Fibroblast of skin of right quadriceps (primary cell): ENCODE measurements at places on chromosomes 13 and 19.
A peak's percentile ranks its signal among the peaks of the same experiment; 100 is the strongest.

GRCh38 chr19:46904114-46905060 is 43.6 kb downstream of the ARHGAP35 start:
- peak; percentile 90 for DNase-seq

- no peak for DNase-seq
These were observed 34.1 kb downstream of the CRTC1 start for GRCh38 chr19:18717601-18718000.

DNA sequence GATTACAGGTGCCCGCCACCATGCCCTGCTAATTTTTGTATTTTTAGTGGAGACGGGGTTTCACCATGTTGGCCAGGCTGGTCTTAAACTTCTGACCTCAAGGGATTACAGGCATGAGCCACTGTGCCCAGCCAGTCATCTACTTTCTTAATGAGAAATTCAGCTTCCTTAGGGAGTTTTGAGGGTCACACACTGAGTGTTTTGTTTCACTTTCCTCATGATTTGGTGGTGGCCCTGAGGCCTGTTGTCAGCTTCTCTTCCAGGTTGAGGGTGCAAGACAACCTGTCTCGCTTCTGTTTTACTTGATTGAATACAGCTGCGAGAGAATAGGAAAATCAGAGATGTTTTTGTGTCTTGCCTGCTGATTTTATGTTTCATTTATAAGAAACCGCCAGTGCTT is 9.9 kb downstream of the FRY start:
- DNase-seq, result no peak

DNA sequence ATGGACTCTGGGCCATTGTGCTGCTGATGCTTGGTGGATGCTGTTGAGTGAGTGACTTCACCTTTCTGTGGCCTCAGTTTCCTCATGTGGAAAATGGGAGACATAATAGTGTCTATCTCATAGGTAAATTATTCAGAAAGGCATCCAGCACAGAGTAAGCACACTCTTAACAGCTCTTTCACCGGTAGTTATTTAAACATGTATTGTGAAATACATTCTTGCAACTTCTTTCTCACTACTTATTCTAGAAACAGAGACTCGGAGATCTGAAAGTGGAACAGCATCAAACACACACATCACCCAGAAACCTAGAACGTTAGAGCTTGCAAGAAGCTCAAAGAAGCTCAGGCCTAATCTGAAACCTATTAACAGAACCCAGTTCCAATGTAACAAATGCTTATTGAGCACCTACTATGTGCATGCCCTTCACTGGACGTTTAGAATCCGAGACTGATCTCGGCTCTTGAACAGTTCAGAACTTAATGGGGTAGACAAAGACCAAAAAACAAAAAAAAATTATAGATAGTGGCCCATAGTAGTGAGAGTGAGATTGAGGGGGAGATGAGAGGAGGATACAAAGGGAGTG is 4.1 kb downstream of the ZSWIM9 start:
- DNase-seq, result no peak

- DNase-seq, result no peak
These were observed 86.7 kb upstream of the TNFSF11 start for GRCh38 chr13:42487221-42487620.

DNA sequence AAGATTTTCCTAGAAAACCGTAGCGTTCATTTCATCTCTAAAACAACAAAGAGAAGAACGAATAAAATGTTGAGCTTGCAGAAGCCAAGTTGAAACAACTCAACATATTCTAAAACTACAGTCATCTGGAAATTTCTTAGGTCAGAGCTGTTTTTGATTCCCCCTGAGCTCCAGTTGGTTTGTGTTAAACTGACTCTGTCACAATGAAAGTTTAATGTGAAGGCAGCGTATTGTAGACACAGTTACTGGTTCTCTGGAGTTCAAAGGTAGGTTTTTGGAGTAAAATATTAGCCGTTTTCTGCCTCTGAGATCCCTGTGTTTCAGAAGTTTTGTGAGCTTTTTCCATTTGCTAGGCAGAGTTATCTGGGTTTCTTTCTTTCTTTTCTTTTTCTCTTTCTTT is 2.2 kb downstream of the ARHGEF7 start:
- DNase-seq, result peak; percentile 15

GRCh38 chr19:6800991-6801484 is 28.5 kb downstream of the VAV1 start:
- peak; percentile 41 for DNase-seq

- peak; percentile 78 for DNase-seq
These were observed 140.2 kb downstream of the ZNF536 start for GRCh38 chr19:30512176-30513081.

GRCh38 chr19:53157626-53158025 is 1.2 kb downstream of the ZNF347 start:
- no peak for DNase-seq

DNA sequence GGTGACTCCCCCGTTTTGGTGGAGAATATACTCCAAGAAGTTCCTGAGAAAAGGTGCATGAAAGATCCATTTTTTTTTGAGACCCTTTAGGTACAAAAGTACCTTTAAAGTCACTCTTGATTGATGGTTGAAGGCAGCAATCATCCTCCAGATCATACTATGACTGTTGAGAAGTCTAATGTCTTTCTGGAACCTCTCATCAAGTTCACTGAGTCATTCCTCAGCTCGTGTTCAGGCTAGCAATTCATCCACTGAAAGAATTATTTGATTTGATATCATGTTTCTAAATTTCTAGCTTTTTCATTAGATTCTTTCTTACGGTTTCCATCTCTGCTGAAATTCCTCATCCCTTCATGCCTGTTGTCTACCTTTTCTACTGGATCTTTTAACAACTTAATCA is 65.1 kb upstream of the GJB6 start:
- no peak for DNase-seq

DNA sequence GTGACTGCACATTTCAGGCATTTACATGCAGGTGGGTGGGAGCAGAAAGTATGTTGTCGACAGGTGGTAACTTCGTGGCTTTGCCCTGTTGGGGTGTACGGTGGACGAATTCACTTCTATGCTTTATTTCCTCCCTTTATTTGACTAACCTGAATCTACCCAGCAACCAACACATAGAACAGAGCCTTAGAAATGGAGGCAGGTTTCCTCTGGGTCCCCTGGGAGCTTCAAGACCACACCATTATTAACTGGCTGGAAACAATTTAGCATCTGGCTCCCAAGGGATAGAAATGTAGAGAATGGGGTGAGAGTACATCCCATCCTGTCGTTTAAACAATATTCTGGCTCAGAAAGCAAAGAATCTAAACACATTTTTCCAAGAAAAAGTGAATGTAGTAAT is 244.4 kb downstream of the DLEU7 start:
- no peak for DNase-seq

- DNase-seq, result no peak
These were observed 1.4 kb upstream of the NTF4 start for GRCh38 chr19:49065905-49066512.

- DNase-seq, result no peak
These were observed 12.4 kb upstream of the GRWD1 start for GRCh38 chr19:48433337-48433736.

DNA sequence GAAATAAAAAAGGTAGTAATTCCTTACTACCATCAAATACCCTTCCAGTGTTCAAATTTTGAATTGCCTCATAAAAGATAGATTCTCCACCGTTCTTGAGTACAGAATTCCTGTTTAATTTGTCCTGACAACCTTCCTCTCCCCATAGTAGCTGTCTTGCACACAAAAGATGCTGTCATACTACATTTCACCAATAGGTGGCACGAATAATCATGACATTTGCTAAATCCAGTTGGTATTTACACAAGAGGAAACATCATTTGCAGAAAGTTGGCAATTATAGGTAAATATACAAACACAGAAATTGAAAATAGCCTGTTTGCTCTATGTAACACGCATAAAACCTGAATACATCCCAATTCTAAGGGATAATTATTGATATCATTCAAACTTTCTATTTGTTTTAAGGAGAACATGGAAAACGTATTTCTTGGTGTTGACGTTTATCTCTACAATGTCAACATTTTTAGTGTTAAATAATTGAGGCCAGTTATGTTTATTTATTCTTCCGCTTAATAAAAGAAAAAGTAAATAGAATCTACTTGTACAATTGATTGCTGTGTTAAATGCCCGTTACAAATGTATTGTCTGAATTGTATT is 58.3 kb upstream of the CLDN10 start:
- DNase-seq, result peak; percentile 45

DNA sequence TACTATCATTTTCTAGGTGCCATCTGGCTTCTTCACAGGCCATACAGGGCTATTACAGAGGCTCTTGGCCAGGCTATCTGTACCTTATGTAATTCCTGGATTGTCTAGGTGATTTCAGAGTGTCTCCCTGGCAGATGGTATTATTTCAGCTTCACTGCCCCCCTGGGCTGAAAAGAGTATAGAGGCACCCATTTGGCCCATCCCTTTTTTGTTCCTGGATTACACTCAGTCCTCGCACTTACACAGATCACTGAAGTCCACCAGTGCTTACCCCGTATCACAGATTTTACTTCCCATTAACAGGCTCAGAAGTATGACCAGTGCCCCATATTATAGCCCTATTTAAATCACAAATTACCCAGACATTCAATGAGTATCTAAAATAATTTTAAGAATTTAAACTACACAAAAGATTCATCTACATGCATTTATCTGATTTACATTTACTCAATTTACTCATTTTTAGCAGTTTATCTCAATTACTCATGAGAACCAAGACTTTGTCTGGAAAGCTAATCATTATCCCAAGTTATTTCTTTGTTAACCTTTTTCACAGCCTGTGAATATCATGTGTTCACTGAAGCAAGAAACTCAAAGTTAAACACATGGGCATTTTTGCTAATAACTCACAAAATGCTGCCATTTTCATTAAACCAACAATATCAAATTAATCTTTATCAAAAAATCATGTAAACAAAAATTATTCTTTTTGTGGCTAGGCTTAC is 121.0 kb downstream of the PCDH20 start:
- no peak for DNase-seq

DNA sequence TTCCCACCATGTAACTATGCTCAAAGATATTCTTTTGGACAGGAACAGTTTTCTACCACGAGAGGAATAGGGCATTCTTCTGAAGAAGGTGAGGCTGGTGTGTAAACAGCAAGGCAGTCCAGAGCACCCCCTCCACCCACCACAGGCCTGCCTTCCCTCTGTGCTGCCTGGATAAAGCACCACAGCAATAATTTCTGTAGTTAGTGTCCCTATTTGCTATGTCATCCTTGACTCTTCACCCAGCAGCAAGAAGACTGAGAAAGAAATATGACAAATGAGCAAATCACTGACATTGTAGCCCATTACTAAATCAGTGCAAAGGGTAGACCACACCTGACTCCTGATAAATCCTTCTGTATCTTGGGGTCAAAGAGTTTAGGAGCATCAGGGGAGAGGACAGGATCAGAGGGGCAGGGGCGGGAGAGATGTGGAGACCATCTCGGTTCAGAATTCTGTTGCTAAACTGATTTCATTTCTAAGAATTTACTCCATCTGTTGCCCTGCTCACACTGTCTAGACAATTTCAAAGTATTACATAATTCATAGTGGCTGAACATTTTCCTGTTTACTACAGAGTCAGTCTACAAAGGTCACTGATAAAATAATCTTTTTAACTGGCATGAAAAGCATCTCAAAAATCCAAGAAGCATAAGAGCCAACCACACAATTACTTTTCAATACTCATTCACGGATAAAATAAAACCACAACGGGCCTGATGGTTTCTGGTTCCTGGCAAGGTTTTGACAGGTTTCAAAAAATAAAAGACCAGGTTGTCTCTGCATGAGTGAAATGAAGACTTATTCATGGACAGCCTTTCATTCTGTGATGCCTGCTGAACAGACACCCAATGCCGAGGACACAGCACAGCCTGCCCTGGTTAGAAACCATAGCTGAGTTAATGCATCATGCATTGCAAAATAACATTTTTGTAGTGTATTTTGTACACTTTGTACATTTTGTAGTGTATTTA is 88.4 kb upstream of the IRS2 start:
- DNase-seq, result peak; percentile 68

DNA sequence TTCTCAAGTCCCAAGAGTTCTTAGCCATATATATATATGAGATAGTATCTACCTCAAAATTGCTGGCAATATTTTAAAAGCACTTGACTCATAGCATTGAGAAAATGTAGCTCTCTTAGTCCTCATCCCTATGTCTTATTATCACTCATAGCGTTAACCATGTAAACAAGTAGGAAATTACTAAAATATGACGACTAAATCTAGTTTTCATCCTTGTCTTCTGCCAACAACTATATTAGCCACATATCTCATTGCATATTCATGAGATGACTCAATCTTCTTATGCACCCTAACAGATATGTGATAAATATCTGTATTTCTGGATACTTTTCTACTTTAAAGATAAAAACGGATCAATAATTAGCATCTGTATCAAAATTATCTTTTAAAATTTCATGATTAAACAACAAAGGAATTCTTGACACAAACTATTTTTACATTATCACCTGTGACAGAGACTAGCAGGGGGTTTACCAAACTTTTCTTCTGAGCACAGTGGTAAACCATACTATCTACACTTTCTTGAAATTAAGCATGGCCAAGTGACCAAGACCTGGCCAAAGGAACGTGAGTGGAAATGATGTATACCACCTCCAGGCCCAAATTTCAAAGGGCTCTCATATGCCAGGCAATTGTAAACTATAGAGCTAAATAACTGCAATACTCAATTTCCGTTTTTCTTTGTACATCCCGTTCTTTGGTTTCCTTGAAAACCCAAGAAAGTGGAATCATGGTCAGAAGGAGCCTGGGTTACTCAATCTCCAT is 45.7 kb downstream of the ZC3H13 start:
- DNase-seq, result peak; percentile 14

DNA sequence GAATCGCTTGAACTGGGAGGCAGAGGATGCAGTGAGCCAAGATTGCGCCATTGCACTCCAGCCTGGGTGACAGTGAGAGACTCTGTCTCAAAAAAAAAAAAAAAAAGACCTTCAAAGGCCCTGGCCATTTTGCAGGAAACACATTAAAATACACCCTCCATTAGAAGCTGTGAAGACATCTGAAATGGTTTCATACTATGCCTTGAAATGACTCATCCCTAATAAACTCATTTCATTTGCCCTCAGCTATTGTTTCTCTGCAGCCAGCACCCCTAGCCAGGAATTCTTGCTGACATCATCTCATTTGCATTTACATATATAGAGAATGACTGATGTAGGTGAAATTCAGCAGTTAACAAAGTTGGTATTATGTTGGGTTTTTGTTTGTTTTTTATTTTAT is 8.7 kb downstream of the EML2 start:
- DNase-seq, result peak; percentile 96

DNA sequence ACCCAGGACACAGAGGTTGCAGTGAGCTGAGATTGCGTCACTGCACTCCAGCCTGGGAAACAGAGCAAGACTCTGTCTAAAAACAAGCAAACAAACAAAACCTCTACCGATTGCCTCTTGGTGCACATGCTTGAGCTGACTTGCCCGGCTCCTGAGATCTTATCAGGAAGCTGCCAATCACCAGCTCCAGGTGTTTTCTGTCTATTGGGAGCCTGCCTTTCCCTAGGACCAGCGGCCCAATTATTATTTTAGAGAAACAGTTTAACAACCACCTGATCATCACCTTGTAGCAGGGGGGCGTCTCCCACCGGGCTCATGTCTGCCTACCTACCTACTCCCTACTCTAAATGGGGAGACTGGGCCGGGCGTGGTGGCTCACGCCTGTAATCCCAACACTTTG is 10.8 kb downstream of the CLEC4M start:
- no peak for DNase-seq
